ENCODE measurements at places on chromosomes 13 and 19.

DNA sequence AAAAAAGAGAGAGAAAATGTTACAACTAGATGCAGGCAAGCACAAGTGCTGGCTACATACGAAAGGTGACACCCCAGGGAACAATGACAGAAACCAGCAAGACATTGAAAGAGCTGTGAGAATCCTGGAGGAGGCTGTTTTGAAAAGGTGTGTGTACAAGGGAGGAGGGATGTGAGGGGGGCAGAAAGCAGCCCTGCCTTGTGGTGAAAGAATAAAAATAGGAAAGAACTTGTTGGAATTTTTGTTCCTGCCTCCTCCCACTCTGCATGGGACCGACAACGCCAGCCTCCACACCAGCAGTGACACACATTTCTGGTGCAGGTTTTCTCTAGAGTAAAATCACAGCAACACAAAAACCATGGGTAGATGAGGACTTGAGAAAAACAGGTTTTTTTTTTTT, 1258.6 kb downstream of the PCDH9 start:
- no peak for DNase-seq

DNA sequence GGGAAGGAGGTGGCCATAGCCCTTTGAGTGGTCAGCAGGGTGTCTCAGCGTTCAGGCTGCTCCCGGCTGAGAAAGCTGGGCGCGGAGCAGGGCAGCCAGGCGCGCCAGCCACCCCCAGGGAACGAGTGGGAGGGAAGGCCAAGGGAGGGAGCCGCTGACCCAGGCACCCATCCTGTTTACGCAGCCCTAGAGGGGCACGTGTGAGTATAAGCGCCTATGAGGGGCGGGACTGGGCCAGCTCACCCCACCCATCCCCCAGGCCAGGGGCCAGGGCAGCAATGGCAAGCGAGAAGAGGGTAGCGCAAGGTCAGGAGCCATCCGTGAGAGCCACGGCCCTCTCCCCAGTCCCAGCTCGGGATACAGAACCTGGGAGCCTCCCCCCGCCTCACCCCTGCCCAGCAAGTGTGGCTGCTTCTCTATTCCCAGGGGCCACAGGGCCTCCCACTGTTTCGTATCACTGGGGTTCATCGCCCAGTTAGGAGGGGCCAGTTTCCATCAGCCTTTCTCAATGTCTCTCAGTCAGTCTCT, 897 bp upstream of the DMKN start:
- no peak for DNase-seq

- DNase-seq, result no peak
Measured at GRCh38 chr13:75505327-75505726, 23.4 kb upstream of the TBC1D4 start.

GRCh38 chr19:51430221-51430620, 12.8 kb upstream of the SIGLEC10 start:
- no peak for DNase-seq

DNA sequence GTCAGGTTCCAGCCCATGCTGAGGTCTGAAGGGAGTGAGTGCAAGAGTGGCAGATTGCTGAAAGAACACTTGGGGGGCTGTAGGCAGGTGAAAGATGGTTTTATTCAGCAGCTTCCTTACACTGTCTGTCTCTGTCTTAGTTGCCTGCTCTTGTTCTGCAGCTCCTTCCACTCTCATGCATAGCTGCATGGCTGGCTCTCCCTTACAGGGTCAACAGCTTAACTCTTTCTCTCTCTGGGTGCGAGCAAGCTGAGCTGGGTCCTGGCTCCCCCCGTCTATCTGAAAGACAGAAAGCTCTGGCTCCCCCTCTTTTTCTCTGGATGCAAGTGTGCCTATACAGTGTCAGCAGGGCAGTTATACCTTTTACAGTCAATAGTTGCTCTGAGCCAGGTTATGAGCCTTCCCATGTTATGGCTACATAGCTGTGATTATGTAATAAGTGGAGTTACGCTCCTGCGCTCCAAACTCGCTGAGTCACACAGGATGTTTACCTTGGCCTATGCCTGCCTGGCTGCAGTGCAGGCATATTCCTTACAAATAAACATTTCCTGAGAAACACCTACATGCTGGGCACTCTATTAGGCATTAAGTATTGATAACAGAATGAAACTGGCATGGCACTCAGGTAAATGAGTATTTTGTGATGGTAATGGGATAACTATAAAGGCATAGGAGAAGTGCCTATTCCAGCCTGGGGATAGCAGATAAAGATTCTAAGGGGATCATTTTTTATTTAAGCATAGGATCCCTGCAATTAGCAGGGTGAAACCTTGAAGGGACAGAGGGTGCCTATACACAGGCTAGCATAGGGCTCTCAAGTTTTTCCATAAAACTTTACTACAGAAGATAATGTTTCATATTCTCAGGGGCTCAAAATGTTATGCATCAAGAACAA, 826.9 kb upstream of the PCDH9 start:
- no peak for DNase-seq

- no peak for DNase-seq
Measured at GRCh38 chr13:91704398-91704797, 306.0 kb downstream of the GPC5 start.

All from fibroblast of upper back skin (primary cell).